NCI-H2081 (cell line): ENCODE measurements at places on chromosomes 6 and 20.

- DNase-seq: no peak
Observed at GRCh38 chr6:41519745-41520699, 26.2 kb upstream of the FOXP4 start.

- DNase-seq: no peak
Observed at GRCh38 chr6:36128073-36128472, 2.2 kb upstream of the MAPK13 start.

DNA sequence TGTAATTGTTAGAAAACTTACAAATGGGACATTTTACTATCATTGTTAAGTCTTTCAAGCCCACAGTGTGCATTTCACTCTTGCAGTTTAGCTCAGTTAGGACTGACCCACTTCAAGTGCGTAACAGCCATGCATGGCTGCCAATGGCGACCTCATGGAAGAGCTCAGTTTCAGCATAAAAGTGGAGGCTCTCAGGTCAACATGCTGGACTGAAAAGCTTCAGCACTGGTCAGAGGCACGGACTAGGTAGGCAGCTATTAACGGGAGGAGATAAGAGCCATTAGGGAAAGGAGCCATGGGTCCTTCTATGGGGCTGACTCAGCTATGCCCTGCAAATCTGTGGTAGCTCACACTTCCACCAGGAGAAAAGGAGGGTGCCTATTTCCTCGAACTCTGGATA lies 101.8 kb downstream of the TTLL2 start:
- no peak for DNase-seq

DNA sequence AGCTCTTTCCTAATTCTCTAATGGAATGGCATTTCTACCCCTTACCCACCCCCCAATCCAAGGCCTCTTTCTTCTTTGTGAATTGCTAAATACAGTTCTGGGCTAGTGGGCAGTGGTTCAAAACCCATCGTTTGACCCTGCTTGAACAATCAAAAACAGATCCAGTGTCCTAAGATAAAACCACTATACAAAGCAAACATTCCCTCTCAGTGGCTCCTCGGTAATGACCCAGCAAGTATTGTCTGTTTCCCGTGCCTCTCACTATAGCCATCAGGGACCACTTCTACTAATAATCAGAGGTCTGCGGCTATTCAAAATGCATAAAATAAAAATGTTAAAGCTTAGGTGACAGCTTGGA lies 143.5 kb upstream of the AKAP12 start:
- DNase-seq: no peak

GRCh38 chr6:16533721-16534136 lies 227.5 kb downstream of the ATXN1 start:
- no peak for DNase-seq

- no peak for DNase-seq
Observed at GRCh38 chr6:16782278-16782677, 21.0 kb upstream of the ATXN1 start.

DNA sequence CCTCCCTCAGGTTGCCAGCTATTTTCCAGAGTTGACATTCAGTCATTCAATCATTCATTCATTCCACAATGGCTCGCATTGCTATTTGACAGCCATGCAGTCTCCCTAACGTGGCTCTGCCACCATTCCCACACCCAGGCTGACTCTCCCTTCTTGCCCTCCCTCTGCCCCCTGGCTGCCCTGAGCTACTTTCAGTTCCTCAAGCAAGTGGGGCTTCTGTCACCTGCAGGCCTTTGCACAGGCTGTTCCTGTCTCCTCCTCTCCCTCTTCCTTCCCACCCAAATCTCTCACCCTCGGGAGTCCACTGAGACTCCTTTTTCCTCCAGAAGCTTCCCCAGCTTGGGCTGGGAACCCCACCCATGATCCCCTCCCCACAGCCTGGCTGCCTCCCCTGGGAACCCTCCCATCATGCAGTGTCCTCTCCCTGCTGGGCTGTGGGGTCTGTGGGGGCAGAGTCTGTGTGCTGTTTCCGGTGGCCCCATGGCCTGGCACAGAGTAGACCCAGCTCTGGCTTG lies 2.6 kb downstream of the PACSIN1 start:
- no peak for DNase-seq

GRCh38 chr20:49877386-49877921 lies 37.9 kb downstream of the SPATA2 start:
- DNase-seq: no peak

GRCh38 chr6:150929416-150929815 lies 63.9 kb downstream of the MTHFD1L start:
- DNase-seq: no peak

DNA sequence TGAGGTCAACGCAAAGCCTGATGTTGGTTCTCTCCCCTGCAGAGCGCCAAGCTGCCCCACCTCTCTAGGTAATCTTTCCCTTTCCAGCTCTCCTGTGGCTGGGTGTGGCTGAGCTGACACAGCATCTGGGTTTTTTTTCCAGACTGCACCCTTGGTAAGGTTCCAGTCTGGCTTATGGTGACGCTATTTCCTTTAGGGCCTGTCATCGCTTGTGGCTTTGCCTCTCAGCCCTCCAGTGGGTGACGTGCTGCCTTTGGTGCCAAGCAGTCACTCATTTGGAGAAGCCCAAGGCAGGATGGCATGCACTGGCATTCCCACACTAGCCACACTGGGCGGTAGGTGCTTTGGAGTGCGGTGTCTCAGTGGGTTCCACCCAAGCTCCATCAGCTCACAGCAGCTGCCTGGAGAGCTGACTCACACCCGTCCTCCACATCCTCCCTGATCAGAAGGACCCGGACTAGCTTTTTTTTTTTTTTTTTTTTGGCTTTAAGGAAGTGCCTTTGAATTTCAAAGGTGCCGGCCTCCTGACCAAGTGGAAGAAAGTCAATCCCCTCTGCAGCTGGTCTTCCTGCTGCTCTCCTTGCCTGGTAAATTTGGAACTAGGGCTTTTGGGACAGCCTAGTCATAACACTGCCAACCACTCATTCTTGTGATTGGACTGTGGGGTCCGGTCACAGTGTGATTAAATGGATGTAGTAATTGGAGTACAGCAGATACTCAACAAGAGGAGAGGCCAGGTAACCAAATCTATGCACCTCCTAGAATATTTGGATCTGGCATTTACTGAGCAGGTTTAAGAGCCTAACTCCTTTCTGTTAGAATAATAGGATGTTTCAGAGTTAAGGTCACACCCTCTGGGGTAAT lies 153.6 kb downstream of the CD83 start:
- DNase-seq: no peak

DNA sequence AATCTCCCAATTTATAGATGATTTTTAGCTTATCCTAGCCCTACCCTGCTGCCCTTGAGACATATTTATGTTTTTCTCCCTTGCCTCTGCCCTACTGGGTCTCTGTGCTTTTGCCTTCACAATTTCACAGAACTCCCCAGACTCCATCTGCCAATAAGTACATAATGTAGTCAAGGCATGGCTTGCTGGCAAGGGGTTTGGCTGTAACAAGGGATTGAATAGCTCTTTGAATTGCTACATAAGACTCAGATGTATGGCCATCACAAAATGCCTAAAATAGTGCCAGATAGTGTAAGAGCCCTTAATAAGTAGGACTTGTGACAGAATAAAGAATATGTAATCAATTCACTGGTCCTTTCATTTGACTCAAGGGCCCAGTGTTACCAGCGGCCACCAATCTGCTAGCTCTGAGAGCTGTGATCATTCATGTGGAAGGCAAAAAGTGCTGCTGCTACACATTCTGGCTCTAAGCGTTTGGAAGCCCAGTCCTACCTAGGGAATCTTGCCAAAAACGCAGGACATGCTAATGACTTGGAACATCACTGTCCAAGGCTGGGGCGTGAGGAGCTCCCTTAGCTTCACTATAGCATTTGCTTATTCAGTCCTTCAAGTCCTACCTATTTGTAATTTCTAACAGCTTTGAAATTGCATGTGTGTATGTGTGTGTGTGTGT lies 20.5 kb downstream of the CLVS2 start:
- peak; percentile 33 for DNase-seq

DNA sequence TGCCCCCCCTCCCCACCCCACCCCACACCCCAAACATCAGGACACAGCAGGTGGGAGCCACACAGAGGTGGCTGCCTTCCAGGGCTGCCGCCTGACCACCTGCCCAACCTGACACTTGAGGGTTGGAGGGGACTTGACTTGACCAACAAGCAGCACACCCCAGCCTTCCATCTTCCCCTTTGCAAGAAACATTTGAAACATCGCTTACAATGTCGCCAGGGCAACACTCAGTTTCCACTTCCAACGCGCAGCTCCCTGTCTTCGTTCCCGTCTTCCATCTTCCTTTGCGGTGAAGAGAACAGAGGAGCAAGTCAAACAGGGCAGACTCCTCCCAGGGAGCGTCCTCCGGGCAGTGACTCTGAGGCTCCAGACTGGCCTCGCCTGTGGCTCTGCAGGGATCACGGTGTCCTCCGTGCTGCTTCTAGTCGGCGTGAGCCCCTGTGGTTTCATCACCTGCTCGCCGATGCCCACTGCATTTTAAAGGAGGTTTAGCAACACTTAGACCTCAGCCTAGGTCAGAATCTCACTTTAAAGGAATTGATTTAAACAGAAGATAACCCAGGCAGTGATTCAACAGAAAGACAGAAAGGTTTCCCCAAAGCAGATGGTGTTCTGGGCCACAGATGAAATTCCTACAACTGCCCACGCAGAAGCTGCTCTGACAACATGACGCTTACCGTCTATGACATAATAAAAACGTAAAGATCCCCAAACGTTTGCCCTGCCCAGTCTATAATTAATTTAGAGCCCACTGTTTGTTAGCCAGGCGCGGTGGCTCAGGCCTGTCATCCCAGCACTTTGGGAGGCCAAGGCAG lies 130.8 kb downstream of the TAF4 start:
- DNase-seq: no peak

GRCh38 chr20:60211618-60212463 lies 253.6 kb downstream of the CDH26 start:
- DNase-seq: no peak

DNA sequence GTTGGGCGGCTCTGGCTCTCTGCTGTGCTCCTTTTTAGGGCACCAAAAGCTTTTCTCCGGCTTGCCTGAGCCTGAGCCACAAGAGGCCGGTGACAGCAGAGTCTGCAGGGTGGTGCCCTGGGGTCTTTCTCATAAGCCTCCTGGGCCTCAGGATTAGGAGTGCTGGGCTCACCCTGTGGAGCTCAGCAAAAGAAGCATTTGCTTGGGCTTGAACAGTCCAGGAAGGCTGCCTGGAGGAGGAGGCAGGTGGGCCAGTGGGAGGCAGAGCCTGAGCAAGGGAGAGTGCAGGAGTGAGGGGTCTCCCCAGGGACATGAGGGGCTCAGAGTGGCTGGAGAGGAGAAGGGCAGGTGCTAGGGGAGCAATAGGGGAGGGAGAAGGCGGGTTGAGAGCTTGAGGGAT lies 32.9 kb upstream of the MRGBP start:
- DNase-seq: no peak

- no peak for DNase-seq
Observed at GRCh38 chr20:57092900-57093530, 173.4 kb downstream of the BMP7 start.

DNA sequence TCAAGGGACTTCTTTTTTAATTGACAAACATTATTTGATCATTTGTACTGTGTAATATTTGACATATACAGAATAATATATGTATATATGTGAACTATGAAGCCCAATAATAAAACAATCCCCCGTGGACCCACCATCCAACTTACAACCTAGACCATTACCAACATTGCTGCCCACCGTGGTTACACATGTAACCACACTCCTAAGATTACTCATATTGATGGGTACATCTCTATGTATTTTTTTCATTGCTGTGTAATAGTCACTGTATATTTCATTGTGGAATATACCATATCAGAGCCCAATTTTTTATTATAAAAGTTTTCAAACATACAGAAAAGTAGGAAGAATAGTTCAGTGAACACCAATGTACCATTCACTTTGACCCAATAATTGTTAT lies 94.3 kb downstream of the RTN4IP1 start:
- no peak for DNase-seq

DNA sequence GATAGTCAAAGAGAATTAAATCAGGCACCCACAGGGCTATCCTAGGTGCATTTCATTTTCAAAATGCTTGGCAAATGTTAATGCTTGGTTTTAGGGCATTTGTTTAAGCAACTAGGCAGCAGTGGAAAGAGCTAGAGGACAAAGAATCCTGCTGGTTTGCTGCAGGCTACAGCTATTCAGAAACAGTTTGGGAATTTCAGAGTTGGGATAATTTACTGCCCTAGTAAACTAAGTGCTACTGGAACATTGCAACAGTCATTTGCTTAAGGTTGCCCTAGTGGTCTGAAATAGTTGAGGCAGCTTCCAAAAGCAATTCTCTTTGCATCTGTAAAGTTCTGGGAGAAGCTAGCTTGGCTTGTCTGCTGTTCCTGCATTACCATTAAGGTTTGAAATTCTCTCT lies 312.7 kb downstream of the LAMA2 start:
- DNase-seq: no peak

GRCh38 chr20:37179683-37180524 lies 556 bp upstream of the MROH8 start:
- no peak for DNase-seq

DNA sequence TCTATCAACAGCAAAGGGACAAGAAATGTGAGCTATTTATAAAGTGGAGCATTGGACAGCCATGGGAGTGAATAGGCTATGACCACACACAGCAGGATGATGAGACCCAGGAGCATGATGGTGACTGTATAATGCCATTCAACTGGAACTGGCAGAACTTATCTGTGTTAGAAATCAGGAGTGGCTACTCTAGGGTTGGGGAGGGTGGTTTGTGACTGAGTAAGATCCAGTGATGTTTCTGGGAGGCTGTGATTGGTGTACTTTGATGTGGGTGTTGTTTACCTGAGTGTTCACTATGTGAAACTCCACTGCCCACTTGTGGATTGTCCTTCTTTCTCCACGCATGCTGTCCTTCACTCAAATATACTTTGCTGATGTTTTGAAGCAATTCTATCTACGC lies 11.5 kb upstream of the HLA-B start:
- no peak for DNase-seq

- no peak for DNase-seq
Observed at GRCh38 chr6:19525673-19526072, 311.5 kb upstream of the ID4 start.

- no peak for DNase-seq
Observed at GRCh38 chr6:139474145-139475108, 100.0 kb upstream of the CITED2 start.

GRCh38 chr20:49344975-49345374 lies 67.1 kb upstream of the ZNFX1 start:
- DNase-seq: no peak
